ENCODE measurements at places on chromosomes 12 and 14.

DNA sequence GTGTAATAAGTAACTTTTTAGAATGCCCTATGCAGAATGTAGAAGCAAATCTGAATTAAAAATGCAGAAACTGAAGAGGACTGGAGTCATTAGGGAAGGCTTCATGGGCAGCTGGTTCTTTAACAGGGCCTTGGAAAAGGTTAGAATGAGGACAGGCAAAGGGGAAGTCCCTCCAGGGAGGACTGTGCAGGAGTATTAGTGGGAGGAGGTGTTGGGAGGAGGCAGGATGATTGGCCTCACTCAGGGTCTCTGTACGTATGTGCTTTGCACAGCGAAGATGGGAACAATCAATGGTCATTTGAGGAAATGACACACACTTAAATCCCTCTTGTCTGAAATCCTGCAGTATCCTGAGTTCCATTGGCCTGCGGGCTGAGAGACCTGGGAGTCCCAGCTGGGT lies 119.7 kb downstream of the PTCSC3 start:
- no peak for DNase-seq

- no peak for DNase-seq
Measured at GRCh38 chr12:12792421-12792820, 7.0 kb downstream of the APOLD1 start.

DNA sequence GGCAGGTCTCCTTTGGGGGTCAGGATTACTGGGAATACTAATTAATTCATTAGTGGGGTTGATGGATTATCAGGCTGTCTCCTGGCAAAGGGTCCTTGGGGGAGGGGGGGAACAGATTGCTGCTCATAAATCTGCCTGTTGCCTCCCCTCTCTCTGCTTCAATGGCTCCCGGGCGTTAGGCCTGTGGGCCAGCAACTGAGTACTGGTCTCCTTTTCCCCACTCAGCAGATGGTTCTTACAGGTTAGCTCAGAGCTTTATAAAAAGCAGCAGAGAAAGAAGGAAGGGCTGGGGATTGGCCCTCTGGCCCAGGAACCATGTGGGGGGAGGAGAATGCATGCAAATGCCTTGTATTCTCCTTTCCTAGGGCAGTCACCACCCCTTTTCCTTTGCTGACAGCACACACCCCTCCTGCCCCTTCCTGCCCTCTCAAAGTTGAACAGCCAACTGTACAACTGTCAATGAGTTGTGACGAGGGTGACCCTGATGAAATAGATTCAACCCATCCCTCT lies 2.3 kb upstream of the NEUROD4 start:
- no peak for DNase-seq

- DNase-seq, result no peak
Measured at GRCh38 chr14:101072531-101072930, 169.0 kb upstream of the RTL1 start.

DNA sequence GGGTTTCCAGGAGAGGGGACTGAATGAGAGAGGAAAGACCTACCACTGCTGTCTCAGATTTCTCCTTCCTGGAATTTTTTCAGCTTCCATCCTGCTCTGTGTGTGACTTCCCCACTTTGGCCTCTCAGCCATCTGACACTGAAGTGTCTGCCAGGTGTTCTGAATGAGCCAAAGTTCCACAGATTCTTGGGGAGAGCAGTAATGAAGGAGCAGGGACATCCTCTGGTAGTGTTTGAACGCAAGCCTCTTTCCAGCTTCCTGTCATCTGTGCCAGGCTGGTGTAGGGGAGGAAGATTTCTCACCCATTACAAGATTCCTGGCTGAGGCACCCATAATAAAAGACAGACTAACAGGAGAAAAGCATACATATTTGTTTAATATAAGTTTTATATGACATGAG lies 141.7 kb upstream of the NRXN3 start:
- no peak for DNase-seq

DNA sequence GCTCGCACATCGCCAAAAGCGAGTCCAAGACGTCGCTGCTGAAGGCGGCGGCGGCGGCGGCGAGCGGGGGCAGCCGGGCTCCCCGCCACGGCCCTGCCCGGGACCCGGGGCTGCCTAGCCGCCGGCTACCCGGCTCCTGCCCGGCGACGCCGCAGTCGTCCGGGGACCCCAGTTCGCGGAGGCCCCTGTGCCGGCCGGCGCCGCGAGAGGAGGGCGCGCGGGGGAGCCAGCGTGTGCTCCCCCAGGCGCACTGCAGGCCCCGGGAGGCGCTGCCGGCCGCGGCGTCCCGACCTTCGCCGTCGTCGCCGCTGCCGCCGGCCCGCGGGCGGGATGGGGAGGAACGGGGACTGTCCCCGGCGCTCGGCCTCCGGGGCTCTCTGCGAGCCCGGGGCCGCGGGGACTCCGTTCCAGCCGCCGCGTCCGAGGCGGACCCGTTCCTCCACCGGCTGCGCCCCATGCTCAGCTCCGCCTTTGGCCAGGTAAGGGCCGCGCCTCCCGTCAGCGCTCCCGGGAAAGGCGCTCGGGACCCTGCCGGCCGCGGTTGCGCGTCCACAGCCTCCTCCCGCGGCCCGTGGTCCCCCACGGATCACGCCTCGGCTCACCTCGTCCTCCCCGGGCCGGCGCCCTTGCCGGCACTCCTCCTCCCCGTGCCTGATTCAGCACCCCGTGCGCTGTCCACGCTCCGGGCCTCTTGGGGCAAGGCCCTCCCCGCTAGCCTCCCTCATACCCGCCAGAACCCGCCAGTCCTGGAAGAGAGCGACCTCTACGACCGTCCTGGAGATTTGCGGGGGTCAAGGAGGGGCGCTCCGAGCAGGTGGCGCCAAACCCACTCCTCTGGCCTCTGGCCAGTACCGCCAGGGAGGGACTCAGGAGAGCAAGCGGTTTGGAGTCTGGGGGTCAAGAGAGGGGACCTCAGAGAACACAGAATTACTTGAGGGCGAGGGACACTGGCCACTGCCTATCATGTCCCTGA lies 721 bp downstream of the CABP1 start:
- DNase-seq, result peak; percentile 32

- DNase-seq, result peak; percentile 61
Measured at GRCh38 chr12:113980537-113981337, 14.6 kb upstream of the RBM19 start.

GRCh38 chr12:72230589-72230988 lies 41.6 kb upstream of the TRHDE start:
- DNase-seq, result peak; percentile 84

GRCh38 chr14:103241531-103241930 lies 92.5 kb upstream of the EIF5 start:
- no peak for DNase-seq

DNA sequence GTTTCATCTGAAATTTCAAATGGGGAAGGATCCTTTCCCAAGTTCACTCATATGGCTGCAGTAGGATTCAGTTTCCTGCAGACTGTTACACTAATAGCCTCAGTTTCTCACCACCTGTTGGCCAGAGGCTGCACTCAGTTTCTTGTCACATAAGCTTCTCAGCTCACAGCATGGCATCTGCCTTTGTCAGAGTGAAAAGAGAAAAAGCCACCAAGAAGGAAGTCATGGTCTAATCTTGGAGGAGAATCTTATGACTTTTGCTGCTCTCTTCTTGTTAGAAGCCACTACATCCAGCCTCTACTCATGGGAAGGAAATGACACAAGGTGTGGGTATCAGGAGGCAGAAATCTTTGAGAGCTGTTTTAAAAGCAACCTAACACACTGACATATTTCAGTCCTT lies 39.4 kb upstream of the BTG1 start:
- no peak for DNase-seq

- peak; percentile 15 for DNase-seq
Measured at GRCh38 chr14:58947814-58948445, 240.5 kb upstream of the DAAM1 start.

- DNase-seq, result no peak
Measured at GRCh38 chr14:101457936-101458740, 103.2 kb upstream of the DIO3 start.

DNA sequence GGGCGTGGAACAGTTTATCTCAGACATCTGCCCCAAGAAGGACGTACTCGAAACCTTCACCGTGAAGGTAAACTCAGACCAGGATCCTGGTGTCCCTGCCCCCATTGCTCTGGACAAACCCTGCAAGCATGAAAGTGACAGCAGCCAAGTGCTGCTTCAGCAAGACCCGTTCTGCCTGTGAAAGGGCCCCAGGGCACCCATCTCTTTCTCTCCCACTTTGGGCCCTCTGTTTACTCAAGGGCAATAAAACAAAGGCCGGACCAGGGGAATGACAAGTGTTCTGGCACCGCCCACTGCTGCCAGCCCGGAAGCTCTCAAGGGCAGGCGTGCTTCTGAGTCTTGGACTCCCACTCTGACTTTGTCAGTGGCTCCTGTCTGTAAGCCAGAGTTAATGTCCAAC lies 35.3 kb downstream of the CD9 start:
- no peak for DNase-seq

DNA sequence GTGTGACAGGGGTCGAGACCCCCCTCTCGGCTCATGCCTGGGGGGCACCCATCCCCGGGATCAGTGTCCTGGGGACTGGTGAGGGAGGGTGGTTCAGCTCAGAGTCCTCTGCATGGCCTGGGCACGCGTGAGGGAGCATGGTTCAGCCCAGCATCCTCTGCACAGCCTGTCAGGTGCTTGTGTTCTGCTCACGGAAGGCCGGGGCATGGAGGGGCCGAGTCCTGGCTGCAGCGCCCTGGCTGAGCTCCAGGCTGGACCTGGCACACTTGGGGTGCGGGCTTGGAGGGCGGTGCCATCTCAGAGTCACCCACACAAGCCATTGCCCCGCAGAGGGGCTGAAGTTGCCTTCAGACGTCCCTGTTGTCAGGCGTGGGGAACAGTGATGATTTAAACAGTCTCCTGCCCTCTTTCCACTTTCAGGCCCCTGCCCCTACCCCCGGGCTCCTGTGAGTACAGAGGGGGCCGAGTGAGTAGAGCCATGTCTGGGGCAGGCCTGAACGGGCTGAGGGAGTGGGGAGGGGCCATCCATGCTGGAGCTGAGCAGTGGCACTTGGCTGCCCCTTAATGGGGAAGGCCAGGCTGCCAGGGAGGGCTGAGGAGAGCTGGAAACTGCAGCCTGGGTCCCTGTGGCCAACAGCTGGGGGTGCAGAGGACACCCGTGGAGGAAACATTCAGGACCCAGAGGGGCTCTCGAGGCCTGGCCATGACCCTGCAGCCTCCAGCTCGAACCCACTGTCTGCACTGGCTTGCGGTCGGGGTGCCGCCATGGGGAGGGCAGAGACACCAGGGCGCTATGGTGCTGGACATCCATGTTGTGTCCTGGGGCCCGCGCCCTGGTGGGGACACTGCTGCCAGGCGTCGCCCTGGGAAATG lies 22.5 kb downstream of the FBRSL1 start:
- DNase-seq, result no peak

DNA sequence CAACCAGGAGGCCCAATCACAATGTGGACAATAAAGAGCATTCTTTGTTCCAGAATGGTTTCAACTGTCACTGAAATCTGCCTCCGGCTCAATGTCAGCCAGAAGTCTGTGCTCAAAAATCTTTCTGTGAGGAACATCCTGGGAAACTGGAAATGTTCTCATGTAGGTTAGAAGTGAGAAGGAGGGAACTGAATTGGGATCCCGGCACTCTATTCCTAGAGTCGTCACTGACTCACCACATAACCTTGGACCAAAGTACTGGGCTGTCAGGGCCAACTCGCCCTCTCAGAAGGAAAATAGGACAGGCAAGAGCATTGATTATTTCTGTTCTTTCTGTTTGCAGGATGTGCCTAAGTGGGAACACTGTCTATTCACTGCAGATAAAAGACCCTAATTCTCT lies 57.6 kb downstream of the PRKAB1 start:
- no peak for DNase-seq

GRCh38 chr14:69716478-69717187 lies 50.3 kb upstream of the SRSF5 start:
- DNase-seq, result peak; percentile 84

GRCh38 chr14:29925736-29926135 lies 1.9 kb downstream of the PRKD1 start:
- peak; percentile 28 for DNase-seq

DNA sequence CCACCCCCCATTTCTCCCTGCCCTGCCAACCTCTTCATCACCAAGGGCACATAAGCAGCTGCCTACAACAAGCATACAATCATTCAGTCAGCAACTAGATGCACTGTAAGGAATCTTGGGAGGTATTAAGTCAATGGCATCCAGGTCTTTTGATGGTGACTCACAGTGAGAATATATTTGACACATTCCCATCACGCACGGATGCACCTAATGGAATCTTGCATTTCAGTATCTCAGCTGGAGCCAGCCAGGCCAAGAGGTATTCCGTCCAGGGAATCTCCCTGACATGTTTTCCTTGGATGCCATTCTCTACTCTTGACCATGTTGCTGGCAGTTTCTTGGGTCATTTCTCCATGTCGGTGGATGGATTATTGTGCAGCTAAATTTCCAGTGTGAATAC lies 73.9 kb upstream of the CAPRIN2 start:
- no peak for DNase-seq

DNA sequence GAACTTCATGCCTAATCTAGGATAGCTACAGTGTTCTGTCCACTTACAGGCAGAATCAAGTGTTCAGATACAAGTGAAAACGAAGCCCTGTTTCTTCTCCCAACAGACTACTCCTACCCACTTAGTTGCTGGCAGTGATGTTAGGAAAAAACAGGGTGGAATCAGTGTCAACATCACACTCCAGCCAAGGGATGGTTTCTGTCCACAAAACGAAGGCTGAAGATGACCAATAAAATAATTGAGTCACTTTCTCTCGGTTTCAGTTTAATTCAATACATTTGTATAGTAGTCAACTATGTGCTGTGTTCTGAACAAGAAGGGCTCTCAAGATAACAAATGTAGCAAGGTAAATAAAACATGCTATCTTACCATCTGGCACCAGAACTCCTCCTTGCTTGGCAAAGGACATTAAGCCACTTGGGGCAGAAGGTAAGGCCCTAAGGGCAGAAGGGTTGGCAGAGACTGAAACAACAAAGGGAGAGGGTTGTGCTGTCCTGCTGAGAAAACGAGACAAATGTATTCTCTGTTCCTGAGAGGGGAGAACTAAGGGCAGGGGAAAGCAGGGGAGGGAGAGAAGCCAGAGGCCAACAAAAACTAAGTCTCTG lies 393.6 kb downstream of the DPF3 start:
- no peak for DNase-seq

DNA sequence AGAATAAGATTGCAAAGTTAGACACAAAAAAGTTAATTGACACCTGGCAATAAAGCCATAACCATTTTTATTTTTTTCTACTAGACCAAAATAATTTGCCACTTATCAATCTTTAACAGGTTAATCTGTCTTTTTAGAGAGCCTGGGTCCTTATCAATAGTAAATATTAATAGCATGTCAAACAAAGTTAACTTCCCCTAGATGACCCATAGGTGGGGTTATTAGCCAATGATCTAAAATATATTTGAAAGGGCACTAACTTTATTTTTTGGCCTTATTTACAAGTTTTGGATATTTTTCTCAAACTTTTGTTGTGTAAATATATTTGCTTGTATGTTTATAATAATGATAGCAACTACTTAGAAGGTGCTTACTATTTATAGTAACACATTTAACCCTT lies 3.9 kb downstream of the ANKRD33 start:
- DNase-seq, result no peak

GRCh38 chr12:92098594-92099380 lies 46.9 kb downstream of the BTG1 start:
- DNase-seq, result no peak

DNA sequence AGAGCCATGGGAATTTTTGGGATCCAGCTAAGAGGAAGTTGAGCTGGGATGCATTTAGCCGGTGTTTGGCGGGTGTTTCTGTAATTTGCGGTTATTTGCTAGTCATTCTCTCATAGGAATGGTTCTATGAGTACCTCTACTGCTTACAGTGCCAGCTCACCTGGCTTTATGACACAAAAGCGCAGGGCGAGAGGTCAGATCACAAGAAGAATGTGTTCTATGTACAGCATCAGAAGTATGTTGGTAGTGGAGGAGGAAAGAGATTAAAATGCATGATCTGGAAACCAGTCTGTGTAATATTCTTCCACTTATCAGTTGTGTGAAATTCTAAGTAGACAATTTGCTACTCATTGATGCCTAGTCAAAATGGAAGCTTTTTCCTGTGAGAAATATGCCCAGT lies 173.3 kb downstream of the ADCK1 start:
- DNase-seq, result no peak

All from fibroblast of skin of right quadriceps (primary cell).